ENCODE measurements at places on chromosomes 7 and 10. TPM values are rescaled to one million over a fixed set of nuclear protein-coding genes. Genes with fewer than 3 reads are reported as not detected.

Gene C10orf67
- total RNA-seq: 0.07 TPM

Gene ATRNL1
- total RNA-seq: 11.4 TPM

Gene CREB5
- 27.9 TPM for total RNA-seq

GRCh38 chr10:103747193-103747865 is 108.0 kb downstream of the SH3PXD2A start:
- no peak for DNase-seq

DNA sequence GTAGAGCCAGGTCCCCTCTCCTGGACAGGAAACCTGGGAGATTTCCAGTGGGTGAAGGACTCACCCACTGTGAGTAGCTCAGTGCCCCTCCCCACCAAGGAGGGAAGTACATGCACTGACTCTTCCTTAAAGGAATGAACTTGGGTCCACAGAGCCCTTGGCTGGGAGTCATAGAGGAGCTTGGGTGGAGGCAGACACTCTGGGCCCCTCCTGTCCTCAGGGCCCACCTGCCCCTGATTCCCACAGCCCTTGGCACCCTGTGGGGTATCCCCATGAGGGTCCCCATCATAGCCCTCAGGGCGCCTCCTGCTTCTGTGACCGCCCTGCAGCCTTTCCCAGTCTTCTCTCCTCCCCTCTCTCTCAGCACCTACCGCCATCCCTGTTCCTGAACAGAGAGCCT is 3.7 kb downstream of the EN2 start:
- DNase-seq: no peak

GRCh38 chr10:71214641-71215559 is 2.5 kb downstream of the UNC5B start:
- no peak for DNase-seq

DNA sequence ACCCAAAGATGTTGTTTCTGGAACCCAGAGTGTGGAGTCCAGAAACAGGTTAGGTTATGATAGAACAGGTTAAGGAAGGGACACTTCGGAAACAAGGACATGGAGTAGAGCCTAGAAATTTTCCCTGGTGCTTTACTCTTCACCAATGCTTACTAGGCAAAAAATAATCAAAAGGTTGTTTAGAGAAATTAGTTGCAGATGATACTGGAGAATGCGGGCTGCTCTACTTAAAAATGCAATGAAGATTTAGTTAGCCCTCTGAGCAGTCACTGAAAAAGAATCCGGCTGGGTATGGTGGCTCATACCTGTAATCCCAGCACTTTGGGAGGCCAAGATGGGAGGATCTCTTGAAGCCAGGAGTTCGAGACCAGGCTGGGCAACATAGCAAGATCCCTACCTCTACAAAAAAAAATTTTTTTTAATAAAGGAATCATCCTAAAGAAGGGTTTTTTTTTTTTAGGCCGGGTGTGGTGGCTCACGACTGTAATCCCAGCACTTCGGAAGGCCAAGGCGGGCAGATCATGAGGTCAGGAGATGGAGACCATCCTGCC is 3.3 kb upstream of the UBE2H start:
- no peak for DNase-seq
